ENCODE measurements at places on chromosomes 2 and 18.

DNA sequence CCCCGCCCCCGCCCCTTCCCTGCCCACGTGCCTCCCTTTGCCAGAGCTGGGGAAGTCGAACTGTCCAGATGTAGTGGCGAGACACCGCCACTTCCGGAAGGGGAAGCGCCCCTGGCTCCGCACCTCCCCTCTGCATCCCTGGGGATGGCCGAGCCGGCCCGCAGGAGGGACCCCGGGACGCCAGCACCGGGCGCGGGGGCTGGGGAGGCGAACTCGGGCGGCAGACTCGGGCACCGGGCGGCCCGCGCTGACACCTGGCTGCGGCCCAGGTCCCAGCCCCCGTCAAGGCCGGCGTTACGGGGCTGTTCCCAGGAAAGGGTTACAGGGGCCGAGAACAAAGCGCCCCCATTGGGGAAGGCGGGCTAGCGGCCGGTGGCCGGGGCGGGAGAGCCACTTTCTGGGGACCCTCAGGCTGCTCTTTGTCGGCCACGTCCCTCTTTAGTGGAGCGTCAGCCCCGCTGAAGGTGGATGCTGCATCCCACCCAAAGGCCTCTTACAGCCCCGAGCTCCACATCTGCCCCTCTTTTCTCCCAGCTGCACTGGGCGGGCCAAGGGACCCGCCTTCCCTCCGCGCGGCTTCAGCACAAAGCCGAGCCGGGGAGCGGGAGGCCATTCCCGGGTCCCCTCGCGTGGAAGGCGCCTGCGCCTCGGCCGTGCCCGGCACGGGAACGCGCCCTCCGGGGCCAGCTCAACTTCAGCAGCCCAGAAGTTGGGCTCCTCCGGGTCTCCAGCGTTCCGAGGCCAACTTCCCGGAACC lies 1.3 kb downstream of the SDC1 start:
- DNase-seq: no peak

- no peak for DNase-seq
Measured at GRCh38 chr18:23479829-23480505, 23.3 kb upstream of the RMC1 start.

DNA sequence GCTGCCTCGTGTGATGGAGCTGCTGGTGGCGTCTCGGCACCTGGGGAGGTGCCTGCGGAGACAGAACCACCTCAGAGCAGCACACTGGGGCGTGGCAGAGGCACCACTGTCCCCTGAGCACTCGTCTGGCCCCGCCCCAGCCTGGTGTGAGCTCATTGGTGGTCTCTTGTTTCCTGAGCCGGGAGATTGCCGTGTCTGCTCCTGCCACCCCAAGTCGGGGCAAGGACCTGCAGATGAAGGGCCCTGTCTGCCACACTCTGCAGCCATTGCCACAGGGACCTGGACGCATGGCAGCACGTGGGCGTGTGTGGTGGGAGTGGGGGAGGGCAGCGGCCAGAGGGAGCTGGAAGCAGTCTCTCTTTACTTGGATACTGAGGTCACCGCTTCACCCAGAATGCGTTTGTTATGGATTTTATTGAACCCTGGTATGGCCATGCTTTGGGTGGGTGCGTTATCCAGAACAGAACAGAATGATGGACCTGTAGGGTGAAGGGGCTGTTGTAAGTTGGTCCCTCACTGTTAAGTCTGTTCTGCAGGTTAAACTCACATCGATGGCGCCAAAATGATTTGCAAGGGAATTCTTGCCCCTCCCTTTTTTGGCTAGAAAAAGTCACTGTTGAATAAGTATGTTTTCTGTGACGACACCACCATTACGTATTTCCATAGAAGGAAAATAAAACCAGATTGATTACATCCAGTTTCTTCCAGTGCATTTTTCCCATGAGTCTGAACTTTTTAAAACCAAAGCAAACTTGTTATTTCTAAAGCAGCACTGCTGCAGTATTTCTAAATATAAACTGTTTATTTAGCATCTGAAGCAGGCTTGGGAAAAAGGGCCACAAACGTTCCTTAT lies 92.0 kb downstream of the USP40 start:
- DNase-seq: no peak

DNA sequence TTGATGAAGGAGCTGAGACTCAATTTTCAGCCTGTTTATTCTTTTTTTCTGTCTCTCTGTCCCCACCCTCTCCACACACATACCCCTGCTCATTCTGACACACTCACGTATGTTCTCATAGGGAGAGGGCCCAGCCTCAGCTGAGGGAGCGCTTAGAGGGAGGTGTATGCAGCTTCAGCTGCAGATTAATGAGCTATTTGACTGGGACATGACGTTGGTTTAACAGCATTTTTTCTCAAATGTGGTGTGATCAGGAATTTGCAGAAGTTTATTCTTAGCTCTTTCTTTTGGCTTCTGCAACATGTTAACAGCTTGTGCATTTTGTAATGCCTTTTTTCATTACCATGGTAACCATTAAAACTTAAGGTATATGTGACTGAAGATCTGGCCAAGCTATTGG lies 1547.1 kb upstream of the PIK3C3 start:
- no peak for DNase-seq

DNA sequence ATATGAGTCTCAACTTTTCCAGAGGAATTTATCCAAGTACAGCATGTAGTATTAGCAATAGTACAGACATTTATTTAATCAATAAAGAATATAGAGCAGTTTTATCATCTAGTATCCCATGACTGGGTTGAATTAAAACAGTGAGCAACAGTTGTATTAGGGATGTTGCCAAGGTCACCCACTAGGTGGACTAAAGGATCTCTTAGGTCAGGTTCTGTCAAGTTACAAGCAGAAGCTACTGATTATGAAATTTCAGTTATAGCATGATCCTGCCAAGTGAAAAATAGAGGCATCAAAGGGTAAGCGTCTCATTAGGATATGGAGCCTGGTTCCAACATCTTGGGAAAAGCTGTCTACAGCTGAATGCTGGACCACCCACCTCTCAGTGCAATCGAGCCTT lies 52.1 kb upstream of the LAPTM4A start:
- DNase-seq: no peak

GRCh38 chr2:425947-426346 lies 138.1 kb upstream of the ALKAL2 start:
- DNase-seq: no peak

- DNase-seq: peak; percentile 1
Measured at GRCh38 chr2:144703852-144704708, 184.2 kb upstream of the ZEB2 start.

DNA sequence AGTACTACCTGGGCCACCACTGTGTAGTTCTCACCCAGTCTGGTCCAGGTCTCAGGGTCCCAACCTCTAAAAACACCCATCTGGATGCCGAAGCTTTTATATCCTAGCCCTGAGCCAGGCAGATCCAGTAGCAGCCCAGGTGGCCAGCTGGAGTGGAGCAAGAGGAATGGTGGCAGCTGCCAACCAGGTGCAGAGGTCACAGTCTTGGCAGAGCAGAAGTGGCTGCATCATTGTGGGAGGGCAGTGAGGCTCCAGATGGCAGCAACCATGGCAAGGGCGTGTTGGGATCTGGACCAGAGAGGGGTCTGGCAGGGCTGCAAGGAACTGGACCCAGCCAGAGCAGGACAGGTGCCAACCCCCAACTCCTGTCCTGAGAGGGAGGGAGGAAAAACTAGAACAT lies 72.2 kb upstream of the AGAP1 start:
- DNase-seq: no peak

DNA sequence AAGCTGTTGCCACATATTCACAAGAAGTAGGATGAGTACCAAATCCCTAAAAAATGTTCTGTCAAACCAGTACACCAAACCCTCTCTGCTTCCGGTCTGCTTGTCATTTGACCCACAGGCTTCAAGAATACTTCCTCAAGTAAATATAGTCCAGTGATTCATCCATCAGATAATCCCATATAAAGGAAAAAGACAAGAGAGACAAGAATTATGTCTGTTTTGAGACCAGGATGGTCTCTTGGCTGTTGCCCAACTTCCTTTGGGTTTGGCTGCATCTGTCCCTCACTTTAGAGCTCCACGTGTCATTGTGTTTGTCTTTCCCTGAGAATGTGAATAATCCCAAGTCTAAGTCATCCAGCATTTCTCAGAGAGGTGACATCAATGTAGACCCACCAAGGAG lies 91.5 kb upstream of the NRP2 start:
- no peak for DNase-seq

GRCh38 chr2:33384599-33384961 lies 91.9 kb upstream of the RASGRP3 start:
- DNase-seq: no peak

DNA sequence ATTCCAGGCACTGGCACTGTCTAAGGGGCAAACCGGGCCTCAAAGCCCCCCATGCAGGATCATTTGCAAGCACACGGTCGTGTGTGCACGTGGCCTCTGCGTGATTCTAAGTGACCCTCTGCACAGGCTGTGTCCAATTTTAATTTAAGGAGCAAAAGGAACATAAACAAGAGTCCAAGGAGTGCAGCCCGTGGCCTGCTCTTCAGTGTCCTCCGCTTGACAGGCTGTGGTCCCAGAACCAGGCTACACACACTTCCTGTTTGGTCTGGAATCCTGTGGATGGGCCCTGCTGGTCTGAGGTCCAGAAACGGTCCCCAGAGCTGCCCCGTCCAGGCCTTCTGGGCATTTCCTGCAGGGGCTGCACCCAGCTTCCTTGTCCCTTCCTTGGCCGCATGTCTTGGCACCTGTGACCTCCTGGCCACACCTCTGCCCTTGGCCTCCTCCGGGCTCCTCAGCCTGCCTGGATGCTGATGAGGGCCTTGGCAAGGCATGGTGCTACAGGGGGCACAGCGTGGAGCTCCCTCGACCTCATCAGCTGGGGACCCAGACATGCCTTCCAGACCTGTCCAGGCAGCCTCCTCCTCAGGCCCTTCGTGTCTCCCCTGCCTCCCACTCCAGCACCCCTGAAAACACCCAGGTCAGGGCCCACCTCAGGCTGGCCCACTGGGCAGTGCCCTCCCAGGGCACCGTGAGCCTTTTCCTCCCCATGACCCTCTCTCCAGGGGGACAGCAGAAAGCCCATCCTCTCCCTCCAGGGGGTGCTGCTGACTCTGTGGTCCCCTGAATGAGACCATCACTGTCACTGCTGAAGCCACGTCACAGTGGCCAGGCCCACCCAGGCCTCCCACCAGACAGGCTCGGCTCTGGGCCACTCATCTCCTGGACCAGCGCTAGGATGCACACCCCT lies 136.4 kb upstream of the GPC1 start:
- DNase-seq: no peak

GRCh38 chr2:59930430-59930829 lies 623.0 kb downstream of the BCL11A start:
- no peak for DNase-seq

DNA sequence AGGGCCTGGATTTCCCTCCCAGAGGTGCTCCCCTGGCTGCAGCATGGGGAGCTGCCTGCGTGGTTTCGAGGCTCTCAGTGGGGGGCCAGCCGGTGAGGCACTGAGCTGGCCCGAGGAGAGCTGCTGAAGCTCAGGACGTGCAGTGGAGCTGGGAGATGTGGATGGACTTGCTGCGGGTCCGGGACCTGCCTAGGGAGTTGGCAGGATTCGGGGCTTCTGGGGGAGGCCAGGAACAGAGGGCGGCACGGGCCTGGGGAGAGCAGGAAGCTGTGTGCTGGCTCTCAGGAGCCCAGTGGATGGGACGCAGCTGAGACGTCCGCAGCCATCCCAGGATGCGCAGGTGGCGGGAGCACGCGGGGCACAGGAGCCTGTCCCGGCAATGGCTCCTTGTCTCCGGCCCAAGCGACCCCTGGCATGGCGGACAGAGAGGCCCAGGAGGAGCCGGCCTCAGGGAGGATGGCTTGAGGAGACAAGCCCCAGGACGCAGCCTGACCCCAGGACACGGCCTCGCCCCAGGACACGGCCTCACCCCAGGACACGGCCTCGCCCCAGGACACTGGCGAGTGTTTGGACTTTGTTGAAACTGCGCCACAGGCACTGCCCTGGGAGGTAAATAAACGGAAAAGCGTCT lies 116.1 kb downstream of the NFATC1 start:
- DNase-seq: no peak

GRCh38 chr2:203438528-203438927 lies 96.6 kb downstream of the RAPH1 start:
- no peak for DNase-seq

DNA sequence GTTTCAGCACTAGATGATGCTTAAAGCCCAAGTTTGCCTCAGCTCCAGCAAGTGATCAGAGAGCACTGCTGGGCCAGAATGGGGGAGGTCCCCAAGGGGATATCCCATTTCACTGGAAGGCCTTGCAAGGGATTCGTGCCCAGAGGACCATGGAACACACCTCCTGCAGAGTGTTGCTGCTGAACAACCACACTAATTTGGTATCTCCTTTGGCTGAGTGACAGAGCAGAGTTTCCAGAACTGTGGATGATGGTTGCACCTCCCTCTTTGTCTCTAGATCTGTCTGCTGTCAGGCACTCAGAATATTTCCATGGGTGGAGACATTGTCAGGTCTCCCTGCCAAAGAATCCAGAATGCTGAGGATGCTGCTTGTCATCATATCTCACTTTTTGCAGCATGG lies 484.8 kb upstream of the NETO1 start:
- DNase-seq: no peak

DNA sequence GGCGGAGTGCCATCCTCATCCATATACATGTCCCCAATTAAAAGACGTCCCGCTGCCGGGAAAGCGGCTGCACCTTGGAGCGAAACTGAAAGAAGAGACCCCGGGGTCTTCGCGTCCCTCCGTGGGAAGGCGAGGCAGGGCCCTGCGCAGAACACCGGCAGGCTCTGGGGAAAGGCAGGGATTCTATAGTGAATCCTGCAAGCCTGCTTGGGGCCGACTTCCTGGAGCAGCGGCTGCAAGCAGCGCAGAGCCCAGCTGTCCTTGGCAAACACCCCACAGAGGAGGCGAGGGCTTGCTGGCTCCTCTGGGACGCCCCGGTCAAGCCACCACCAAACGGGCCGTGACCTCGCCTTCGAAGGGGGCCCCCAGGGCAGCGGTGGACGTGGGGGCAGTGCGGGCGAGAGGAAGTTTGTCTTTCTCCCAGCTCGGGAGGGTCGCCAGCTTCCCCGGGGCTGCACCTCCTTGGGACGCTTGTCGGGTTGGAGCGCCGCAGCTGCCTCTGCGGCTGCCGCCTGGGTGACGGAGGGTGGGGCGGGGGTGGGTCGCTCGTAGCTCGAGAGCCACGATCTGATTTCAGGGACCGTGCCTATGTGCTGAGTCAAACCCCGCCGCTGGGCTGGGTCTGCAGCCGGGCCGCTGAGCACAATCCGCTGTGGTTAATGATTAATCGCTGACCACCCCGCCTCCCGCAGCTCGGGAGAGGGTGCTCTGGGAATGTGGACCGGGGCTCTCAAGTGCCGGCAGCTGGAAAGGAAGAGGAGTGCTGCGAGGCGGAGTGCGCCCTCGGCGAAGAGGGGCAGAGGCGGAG lies 486 bp upstream of the GPR39 start:
- no peak for DNase-seq

GRCh38 chr2:33516456-33516995 lies 40.1 kb downstream of the RASGRP3 start:
- no peak for DNase-seq

- no peak for DNase-seq
Measured at GRCh38 chr18:50753311-50753710, 66.5 kb downstream of the MRO start.

GRCh38 chr2:189683348-189683747 lies 8.9 kb downstream of the ANKAR start:
- no peak for DNase-seq
